Activated effector memory CD4-positive, alpha-beta T cell treated with Interleukin-2 at 50 U/mL for 16 hours (primary cell): ENCODE measurements at places on chromosomes 3 and 15.

- no peak for DNase-seq
Observed at GRCh38 chr3:127819656-127820055, 2.7 kb downstream of the MGLL start.

- no peak for DNase-seq
Observed at GRCh38 chr3:37683321-37683720, 178.4 kb upstream of the CTDSPL start.

- DNase-seq, result peak; percentile 19
Observed at GRCh38 chr3:43286841-43287499, 630 bp downstream of the SNRK start.

- DNase-seq, result no peak
Observed at GRCh38 chr15:79195802-79196201, 86.7 kb upstream of the ANKRD34C start.

DNA sequence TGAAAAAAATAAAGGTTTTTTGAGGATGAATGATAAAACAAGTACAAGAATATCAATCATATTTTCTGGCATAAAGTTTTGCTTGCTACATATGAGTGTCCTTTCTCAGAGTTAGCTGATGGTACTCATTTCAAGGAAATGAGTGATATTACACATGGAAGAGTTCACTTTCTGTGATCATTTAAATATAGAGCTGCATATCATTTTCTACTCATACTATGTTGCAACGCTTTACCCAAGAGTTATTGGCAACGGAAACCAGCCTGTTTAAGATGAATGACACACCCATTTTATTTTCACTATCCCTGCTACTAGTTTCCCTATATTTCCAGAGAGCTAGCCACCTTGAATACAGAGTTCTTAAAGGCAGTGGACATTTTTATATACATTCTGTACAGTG lies 35.4 kb upstream of the RBMS3 start:
- no peak for DNase-seq
